Fibroblast of villous mesenchyme (primary cell): ENCODE measurements at places on chromosomes 5 and 9. TPM values are rescaled to one million over a fixed set of nuclear protein-coding genes. Genes with fewer than 3 reads are reported as not detected.

- DNase-seq = no peak
These were observed 74.7 kb downstream of the FCHO2 start for GRCh38 chr5:73030531-73030930.

GRCh38 chr5:149581192-149581861 lies at the start of gene ARHGEF37:
ARHGEF37 (plus strand) TSS chr5:149581498; CDS start chr5:149597770, 16,272 bp downstream.
- peak; percentile 41 for DNase-seq

- DNase-seq = peak; percentile 4
These were observed 365.0 kb upstream of the CDH9 start for GRCh38 chr5:27403243-27403882.

- DNase-seq = peak; percentile 62
These were observed 152.2 kb downstream of the ARHGAP26 start for GRCh38 chr5:142922223-142922952.

DNA sequence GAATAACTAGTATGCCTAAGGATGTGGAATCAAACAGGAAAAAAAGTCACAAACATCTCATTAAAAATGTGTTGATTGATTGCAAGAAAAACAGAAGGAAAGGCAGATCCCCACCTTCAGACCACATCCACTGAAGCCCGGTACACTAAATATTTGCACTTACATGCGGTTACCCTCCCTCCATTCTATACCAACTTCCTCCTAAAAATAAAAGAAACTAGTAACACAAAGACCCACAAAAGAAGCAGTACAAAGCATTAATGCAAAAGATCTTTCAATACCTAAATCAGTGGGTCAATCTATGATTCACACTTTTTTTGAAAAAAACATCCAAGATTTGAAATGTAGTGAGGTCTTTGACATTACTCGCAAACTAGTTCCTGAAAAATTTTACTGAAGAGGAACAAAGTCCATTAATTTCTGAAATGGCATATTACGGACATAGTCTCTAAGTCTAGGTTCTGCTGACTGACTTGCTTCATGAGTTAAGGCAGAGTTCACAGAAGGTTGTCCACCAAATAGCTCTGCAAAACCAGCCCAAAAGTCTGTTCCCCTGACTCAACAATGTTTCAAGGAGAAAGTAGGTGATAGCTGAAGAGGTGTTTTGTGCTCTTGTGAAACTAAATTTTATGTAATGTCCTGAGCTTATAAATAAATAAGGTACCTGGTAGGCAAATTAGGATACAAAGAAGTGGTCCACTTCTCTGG lies 100.7 kb downstream of the PAM start:
- peak; percentile 17 for DNase-seq

DNA sequence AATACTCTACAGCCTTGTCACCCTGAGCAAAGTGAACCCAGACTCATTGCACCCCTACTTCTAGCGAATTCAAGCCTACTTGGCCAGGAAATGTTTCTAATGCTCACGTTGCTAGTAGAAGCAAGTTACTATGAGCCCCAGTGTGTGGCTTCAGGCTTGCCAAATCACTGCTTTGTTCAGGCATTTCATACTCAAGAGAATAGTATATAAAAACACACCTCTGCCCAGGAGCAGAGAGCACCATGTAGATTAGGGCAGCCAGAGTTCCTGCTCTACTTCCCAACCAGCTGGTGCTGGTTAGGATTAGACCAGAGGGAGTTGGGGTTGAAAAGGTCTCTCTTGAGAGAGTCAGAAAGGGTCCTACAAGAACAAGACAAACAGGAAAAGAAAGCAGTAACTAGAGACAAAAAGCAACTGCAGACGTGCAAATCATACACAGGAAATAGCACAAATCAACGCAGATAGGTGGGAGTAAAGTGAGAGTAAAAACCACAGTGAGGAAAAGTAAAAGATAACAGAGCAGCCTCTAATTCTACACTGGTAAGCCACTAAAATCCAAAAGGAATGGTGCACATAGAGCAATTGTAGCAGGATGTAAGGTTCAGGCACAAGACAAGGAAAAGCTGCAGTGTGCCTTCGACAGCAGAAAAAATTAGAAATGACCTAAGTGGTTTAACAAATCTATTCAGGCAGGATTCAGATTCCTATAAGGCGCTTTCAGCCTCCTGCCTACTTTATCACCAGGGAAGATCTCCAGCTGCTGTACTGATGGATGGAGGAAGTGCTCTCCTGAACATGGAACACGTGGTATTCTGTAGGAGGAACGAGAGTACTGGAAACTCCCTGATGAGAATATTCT lies 49.6 kb upstream of the KIF2A start:
- peak; percentile 17 for DNase-seq

GRCh38 chr5:171669571-171669970 lies 116.0 kb upstream of the SMIM23 start:
- no peak for DNase-seq

- no peak for DNase-seq
These were observed 9.1 kb upstream of the GPSM1 start for GRCh38 chr9:136318111-136318775.

DNA sequence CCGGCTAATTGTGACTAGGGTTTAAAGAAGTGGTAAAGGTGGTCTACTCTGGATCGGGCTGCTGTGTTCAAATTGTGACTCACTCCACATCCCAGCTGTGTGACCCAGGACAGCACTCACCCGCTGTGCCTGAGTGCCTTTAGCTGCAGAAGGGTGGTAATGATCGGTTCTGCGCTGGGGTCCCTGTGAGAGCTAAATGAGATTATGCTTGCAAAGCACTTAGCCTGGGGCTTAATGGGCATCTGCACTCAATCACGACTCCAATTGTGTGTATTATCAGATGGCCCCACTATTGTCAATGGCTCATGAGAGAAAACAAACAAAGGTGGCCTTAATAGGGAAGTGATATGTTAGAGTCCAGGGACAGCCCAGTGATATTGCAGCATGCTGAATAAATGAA lies 25.1 kb upstream of the TBC1D2 start:
- DNase-seq = no peak

DNA sequence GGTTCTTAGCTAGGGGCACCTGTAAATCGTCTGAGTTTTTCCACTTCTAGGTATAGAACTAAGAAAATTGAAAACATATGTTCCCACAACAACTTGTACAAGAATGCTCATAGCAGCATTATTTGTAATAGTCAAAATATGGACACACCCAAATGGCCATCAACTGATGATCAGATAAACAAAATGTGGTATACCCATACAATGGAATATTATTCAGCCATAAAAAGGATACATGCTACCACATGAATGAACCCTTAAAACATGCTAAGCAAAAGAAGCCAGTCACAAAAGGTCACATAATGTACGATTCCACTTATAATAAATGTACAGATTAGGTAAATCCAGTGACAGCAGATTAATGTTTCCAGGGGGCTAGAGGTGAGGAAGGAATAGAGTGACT lies 46.0 kb upstream of the IL13 start:
- no peak for DNase-seq

DNA sequence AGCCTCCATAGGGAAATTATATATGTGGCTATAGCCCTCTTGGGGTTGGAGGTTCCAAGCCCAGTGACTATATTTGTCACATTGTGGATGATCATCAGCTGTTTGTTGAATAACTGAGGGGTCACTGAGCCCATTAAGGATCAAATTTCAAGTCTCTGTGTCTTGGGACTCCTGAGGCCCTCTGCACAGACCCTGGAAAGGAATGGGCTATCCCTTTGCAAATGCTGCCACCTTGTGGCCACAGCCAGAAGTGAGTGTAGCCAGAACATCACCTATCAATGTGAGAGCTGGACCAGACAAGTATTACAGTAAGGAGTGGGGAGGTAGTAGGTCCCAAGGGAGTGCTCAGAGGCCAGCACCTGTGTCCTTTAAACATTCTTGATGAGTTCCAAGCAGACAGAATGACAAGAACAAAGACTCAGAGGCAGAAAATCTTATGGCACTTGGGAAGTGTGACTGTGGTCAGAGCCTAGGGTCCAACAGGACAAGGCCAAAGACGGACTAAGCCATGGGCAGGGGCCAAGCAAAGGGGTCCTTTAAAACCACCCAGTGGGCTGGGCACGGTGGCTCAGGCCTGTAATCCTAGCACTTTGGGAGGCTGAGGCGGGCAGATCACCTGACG lies 8.2 kb downstream of the RPP25L start:
- DNase-seq = peak; percentile 71

GRCh38 chr5:111892949-111893348 lies 136.0 kb upstream of the NREP start:
- peak; percentile 59 for DNase-seq

GRCh38 chr9:94630833-94631232 lies 8.5 kb downstream of the FBP1 start:
- no peak for DNase-seq

DNA sequence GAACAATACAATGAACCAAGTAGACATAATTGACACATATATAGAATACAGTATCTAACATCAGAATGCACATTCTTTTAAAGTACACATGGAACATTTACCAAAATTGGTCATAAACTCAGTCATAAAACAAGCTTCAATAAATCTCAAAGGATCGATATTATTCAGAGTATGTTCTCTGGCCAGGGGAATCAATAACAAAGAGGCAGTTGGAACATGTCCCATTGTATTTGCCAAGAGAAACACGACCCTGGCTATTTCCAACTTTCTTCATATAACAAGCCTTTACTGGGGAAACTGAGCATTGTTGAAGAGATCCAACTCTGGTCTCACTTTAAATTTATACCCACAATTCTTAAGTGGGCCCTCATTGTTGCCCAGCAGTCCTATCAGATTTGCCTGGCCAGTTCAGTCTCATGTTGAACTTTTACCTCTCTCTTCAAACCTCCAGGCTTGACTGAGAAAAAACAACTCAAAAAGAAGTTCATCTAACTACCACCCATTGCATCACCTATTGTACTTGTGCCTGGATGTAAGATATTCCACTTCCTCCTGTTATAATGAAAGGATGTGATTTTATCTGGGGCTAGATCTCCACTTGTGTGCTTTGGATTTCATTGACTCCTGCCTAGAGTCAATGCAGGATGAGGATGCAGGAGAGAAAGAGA lies 162.5 kb downstream of the HSPA4 start:
- no peak for DNase-seq

- DNase-seq = no peak
These were observed 33.7 kb downstream of the SLC25A51 start for GRCh38 chr9:37870081-37870798.

- DNase-seq = no peak
These were observed 139.5 kb downstream of the MUSK start for GRCh38 chr9:110807956-110808598.

- DNase-seq = peak; percentile 36
These were observed 202.5 kb downstream of the MEF2C start for GRCh38 chr5:88680253-88681132.

The FOXD4 gene
- total RNA-seq = under 0.01 and 0.43 TPM in 2 replicates

The UBE2QL1 gene
- not detected in 2 replicates for total RNA-seq

The OBP2A gene
- total RNA-seq = not detected in 2 replicates

The IFNA21 gene
- not detected in 2 replicates for total RNA-seq

The SLC23A1 gene
- total RNA-seq = not detected in 2 replicates

The TMEM252 gene
- not detected in 2 replicates for total RNA-seq

The INSL4 gene
- not detected in 2 replicates for total RNA-seq

The DAPK1 gene
- 3.9 and 8.6 TPM in 2 replicates for total RNA-seq
